Hematopoietic multipotent progenitor cell treated with erythropoietin and hydrocortisone succinate and interleukin-3 and kit ligand, for 15 days (in vitro differentiated cells): ENCODE measurements at places on chromosomes 2 and 18.

DNA sequence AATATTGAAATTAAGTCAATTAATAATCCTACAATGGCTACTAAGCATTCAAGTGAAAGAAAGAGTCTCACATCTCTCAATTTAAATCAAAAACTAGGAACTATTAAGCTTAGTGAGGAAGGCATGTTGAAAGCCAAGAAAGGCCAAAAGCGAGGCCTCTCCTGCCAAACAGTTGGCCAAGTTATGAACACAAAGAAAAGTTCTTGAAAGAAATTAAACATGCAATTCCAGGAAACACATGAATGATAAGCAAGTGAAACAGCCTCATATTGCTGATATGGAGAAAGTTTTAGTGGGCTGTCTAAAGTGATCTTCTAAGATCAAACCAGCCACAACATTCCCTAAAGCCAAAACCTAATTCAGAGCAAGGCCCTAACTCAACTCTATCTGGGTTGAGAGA is 11.8 kb downstream of the RDH14 start:
- peak; percentile 18 for DNase-seq

DNA sequence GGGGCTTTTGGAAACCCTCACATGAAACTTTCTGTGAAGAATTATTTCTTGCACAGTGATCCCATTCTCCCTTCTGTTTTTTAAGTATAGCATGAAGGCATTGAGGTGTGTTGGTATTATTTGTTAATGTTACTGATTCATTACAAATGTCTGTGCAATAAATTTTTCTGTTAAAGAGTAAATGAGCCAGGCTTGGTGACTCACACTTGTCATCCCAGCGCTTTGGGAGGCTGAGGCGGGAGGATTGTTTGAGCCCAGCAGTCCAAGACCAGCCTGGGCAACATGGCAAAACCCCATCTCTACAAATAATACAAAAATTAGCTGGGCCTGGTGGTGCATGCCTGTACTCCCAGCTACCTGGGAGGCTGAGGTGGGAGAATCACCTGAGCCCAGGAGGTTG is 87.8 kb downstream of the KCTD18 start:
- DNase-seq, result no peak

GRCh38 chr2:68018727-68019126 is 44.1 kb downstream of the C1D start:
- DNase-seq, result no peak

- DNase-seq, result no peak
Measured at GRCh38 chr2:105553538-105554196, 154.8 kb upstream of the FHL2 start.

GRCh38 chr2:238927746-238928519 is 80.0 kb downstream of the TWIST2 start:
- no peak for DNase-seq

DNA sequence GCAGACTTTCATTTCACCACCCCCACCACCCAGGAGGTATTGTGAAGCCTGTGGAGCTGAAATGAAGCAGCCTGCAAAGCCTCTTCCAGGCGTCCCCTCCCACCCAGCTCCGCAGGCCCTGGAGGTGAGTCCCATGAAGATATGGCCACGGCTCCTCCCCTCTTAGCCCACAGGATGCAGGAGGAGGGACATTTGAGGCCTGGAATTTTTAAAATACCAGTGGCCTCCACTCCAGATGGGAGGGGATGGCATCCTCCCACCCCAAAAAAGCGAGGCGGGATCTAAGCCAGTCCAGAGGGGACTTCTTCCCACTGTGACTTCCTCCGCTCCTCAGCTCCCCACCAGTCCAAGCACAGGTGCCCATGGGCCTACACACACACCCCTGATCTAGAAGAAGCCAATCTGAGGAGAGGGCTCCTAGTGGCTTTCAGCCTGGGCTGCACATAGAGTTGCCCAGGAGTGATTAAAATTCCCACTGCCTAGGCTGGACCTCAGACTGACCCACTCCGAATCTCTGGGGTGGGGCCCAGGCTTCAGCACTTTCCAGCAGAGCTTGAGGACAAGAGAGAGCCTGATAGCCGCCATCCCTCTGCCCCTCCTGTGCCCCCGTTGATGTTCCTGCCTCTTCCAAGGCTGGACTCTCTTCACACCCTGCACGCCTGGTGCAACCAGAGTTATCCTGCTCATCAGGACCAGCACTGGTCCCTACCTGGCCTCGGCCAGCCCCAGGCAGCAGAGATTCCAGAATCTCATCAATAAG is 206.9 kb downstream of the TNS1 start:
- DNase-seq, result no peak

- DNase-seq, result no peak
Measured at GRCh38 chr2:240796543-240797499, 23.2 kb downstream of the KIF1A start.
